ENCODE measurements at places on chromosomes 5 and 9.

GRCh38 chr9:108374626-108375025 lies 481.2 kb downstream of the ACTL7B start:
- DNase-seq: no peak

DNA sequence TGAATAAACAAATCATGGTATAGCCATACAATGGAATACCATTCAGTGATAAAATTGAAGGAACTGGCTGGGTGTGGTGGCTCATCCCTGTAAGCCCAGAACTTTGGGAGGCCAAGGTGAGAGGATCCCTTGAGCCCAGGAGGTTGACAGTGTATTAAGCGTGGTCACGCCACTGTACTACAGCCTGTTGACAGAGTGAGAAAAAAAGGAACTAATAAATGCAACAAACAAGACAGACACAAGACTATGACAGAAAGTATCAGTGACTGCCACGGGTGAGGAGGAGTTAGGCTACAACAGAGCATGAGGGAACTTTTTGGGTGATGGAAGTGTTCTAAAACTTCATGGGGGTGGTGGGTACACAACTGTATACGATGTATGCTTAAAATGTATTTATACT lies 2.2 kb downstream of the FNIP1 start:
- DNase-seq: no peak

- no peak for DNase-seq
These were observed 6.3 kb downstream of the ADGRD2 start for GRCh38 chr9:124456341-124457078.

DNA sequence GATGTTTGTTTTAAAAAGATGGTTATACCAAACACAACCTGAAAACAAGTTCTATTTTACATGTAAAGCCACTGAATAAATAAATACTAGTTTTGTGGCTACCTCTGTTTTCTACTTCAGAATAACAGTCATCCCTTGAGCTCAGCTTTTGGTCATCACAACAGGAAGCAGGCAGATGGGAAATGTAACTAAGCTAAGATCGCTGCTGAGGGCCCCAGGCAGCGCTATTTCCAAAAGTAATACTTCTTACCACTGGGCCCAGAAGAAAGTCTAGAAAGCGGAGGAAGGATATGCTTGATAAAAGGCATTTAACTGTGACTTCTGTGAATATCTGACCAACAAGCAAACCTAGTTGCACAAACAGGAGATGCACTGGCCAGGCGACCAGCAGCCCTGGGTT lies 61.4 kb downstream of the SERINC5 start:
- DNase-seq: no peak

- DNase-seq: no peak
These were observed 19.6 kb upstream of the CNOT6 start for GRCh38 chr5:180474569-180474968.

DNA sequence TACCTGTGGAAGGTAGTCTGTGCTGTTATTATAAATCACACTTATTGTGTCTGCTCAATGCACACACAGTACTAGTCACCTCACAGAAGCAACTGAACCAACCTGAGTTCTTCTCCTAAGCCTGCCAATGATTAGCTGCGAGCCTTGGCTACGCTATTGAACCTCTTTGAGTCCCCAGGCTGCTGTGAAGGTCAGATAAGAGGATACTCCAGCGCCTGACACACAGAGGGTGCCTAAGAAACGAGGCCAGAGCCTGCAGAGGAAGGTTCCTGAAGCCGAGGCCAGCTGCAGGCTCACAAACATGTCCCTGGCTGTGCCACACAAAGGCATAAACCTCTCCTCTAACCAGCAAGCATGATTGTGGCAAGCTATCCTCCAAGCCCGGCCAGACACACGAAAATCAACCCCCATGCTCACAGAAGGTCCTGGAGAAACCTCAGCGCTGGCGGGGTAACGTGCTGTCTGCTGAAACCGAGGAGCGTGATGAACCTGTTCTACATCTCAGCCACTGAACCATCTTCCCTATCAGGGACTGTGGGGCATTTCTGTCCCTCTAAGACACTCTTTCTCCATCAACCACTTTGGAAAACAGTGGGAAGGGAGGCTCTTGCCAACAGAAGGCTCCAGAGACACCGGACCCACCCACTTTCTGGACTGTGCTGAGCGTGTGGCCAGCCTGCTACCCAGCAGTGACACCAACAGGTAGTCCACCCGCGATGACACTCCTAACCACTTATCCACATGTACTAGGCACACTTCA lies 53.2 kb upstream of the SLC25A51 start:
- no peak for DNase-seq

DNA sequence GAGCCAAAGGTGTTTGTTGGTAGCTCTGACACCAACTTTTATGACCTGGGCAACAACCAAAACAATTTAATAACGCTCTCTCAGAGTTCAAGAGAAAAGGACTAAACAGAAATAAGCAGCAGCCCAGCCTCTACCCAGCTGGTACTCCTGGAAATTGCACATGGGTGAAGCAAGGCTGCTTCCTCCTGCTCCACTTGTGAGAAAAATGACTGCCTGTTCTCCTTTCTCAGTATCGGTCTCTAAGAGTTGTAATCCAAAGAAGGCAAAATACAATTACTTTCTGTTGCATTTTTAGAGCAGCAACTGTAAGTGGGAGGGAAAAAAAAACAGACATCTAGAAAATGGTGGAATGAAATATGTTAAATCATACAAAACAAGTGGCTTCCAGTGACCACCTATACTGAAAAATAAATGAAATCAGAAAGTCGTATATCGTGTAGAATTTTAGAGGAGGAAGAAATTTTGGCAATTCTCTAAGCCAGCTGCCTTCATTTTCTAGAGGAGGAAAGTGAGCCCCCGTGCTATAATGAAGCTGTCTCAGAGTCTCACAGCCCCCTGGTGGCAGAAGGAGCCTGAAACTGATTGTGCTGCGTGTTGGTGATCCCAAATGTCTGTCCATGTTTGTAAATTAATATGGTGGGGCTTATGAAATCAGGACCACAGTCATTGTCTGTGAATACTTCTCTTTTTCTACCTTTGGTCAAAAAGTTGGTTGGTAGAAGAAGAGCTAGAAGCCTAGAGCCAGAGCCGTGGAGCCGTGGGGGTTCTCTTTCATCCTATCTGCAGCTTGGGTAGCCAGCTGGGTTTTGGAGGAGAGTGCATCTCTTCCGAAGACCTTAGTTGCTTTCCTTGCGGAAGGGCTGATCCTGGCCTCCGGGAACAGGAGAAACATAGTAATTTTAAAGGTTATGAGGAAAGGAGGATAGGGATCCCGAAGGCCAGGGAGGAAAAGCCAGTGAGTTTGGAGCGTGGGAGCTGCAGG lies 139.9 kb downstream of the PIP5K1B start:
- DNase-seq: no peak

GRCh38 chr5:30499402-30499801 lies 694.1 kb upstream of the CDH6 start:
- DNase-seq: no peak

- DNase-seq: no peak
These were observed 425.6 kb upstream of the MEF2C start for GRCh38 chr5:89308606-89309040.

DNA sequence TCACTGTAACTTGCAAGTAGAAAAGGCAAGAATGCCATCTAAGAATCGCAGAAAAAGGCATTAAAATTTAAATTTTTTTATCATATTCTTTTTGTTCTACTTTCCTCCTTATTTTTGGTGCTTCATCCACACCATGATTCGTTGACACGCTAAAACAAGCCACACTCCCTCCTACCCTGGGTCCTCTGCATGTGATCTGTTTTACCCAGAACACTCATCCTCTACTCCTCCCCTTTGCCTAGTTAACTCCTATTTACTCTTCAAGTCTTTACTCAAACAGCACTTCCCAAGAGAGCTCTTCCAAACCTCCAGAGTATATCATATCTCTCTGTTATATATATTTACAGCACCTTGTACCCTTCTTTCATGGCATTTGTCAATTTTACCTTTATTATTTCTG lies 61.4 kb upstream of the SRP19 start:
- DNase-seq: no peak

GRCh38 chr5:65539827-65540226 lies 23.1 kb downstream of the CENPK start:
- DNase-seq: no peak

GRCh38 chr9:129459547-129460322 lies 161.2 kb downstream of the C9orf50 start:
- no peak for DNase-seq

DNA sequence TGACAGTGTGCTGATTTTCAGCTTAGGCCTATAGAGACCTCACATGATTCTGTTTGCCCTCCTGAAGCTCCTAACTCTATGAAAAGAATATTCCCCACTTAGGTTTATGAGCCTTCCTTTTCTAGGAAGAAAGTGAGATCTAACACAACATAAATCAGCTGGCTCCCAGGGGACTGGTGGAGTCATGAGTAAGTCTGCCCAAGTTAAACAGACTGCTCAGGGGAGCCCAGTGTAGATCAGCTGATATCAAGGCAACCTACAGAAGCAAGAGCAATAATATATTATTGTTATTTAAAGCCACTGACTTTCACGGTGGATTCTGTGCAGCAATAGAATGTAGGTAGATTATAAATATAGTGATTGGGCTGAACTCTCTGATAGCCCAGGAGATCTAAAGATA lies 1978.6 kb upstream of the CDH6 start:
- no peak for DNase-seq

DNA sequence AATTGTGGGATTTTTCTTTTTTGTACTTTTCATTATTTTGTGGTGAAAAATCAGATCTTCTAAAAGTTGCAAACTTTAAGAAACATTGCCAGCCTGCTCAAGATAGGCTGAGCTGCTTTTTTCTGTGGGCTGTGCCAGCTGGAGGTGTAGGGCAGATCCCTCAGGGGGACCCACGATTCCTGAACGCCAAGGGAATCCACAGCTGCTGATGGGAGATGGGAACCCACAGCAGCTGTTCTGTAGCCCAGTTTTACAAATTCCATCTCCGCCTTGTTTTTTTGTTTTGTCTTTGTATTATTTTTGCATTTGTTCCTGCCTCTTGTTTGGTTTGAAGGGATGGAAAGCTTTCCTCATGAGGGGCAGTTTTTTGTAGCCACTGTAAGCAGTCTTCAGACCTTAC lies 91.0 kb downstream of the WWC1 start:
- DNase-seq: no peak

- no peak for DNase-seq
These were observed 20.6 kb downstream of the GNAQ start for GRCh38 chr9:78011049-78011448.
